ENCODE measurements at places on chromosomes 6 and 20.

DNA sequence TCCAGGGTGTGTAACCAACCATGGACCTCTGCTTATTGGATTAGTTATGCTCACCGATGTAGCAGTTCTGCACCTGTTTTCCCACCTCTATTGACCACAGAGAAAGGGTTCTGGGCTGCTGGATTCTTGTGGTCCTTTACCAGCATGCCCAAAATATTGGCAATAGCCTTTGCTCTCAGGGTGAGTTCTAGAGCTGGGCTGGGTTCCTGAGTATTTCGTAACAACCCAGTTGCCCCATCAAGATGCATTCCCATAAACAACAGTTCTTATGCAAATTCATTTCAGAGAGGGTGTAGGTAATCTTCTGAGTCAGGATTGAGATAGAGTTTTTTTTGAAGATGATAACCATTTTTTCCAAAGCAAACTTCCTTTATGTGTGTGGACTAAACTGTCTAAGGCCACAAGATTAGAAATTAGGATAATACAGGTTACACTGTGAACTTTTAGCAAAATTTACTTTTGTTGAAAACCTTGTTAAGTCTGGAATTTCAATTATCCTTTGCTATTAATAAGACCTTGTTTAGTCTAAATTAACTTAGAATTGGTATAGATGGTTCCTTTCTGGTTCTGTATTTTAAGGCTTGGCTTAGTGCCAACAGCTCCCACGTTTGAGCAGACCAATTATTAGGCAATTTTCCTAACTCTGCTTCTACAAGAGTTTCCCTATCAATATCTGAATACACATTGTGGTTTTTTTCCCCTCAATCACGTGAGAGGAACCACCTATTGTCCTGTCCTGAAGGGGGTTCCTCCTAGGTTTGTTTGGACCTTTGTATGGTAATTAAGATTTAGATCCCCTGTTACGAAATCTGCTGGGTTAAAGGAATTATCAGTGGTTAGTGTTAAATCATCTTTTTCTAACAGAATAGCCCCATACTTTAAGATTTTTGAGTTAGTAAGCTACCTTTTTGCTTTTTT is 46.1 kb downstream of the TBX18 start:
- no peak for DNase-seq

DNA sequence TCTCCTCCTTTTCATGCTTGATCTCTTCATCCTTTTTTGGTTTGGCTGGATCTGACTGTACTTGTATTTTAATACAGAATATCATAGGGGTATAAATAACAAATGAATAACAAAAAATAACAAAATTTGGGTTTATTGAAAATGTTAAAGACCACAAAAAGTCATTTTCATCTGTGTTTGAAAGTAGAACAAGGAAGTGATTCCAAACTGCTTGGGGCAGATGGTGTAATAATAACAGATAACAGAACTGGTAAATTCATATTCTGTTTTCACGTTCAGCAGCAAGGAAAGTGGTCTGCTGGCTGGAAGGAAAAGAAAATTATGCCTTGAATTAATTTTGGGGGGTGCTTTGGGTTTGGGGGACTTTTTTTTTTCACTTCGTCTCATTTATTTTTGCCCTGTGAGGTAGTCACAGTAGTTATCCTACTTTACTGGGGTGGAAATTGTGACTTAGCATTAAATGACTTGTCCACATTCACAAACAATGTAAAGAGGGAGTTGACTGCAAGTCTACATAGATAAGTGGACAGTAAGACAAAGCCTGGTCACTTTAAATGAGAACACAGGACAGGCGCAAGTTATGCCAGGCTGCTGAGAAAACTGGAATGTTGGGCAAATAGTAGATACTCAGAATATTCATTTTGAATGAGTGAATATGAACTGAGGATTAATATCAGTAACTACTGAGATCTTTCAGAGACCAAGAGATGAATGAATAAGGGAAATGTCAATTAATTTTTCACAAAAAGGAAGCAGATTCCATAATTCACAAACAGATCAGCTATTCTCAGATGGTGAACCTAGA is 193.9 kb upstream of the CITED2 start:
- DNase-seq = no peak

- DNase-seq = no peak
Observed at GRCh38 chr6:87755708-87756671, 54.0 kb upstream of the AKIRIN2 start.

DNA sequence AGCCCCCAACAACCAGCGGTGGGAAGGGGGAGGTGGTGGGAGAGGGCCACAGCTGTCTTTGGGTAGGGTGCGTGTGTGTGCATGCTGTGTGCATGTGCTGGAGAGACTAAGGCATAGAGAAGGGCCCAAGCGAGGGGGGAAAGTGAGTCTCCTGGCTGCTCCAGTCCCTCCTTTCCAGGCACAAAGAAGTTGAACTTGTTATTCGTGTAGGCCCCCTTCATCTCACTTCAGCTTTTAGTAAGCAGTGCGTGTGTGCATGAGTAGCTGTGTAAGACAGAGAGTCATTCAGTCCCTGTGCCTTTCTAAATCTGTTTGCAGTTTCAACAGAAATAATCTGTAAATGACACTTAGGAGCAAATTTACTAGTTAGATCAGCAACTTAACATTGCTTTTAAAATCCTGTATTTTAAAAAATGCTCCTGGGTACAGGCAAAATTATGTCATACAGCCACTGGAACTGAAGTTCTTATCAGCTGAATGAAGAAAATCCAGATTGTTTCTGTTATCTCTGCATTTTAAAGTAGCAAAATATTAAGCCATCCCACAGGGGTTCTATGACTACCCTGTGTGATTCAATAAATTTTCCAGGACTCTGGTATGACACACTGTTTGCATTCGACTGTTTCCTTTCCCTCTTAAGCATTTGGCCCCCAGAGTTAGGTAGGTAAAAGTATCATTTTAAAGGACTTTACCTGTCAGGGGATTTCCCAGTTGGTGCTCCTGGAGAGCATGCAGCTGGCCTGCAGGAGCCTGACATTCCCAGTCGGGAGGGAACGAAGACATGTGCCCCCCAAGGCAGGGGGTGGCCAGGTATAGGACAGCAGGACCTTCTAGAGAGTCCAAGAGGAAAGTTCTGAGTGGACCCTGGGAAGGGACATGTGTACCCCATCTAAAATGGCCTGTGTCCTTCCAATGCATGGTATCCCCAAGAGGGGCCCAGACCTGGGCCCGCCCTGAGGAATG is 39.0 kb downstream of the MTRES1 start:
- no peak for DNase-seq

DNA sequence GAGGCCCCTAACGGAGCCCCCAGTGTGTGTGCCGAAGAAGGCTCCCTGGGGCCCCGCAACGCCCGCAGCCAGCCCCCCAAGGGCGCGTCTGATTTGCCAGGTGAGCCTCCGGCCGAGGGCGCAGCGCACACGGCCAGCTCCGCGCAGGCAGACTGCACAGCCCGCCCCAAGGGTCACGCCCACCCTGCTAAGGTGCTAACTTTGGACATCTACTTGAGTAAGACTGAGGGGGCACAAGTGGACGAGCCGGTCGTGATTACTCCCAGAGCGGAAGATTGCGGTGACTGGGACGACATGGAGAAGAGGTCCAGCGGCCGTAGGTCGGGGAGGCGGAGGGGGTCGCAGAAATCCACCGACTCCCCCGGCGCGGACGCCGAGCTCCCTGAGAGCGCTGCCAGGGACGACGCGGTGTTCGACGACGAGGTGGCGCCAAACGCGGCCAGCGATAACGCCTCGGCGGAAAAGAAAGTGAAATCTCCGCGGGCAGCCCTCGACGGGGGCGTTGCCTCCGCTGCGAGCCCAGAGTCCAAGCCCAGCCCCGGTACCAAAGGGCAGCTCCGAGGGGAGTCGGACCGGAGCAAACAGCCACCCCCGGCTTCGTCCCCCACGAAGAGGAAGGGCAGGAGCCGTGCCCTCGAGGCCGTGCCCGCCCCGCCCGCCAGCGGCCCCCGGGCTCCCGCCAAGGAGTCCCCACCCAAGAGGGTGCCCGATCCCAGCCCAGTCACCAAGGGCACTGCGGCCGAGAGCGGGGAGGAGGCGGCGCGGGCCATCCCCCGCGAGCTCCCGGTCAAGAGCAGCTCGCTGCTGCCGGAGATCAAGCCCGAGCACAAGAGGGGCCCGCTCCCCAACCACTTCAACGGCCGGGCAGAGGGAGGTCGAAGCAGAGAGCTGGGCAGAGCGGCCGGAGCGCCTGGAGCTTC is 117.0 kb downstream of the RTN4IP1 start:
- no peak for DNase-seq

GRCh38 chr6:132425176-132425575 is 23.9 kb upstream of the MOXD1 start:
- DNase-seq = no peak

GRCh38 chr6:92864966-92865555 is 554.3 kb downstream of the EPHA7 start:
- DNase-seq = no peak

- peak; percentile 47 for DNase-seq
Observed at GRCh38 chr6:162184465-162184864, 543.1 kb downstream of the PRKN start.

- no peak for DNase-seq
Observed at GRCh38 chr6:145147981-145148749, 587.2 kb downstream of the EPM2A start.

- DNase-seq = no peak
Observed at GRCh38 chr6:223763-224162, 68.5 kb upstream of the DUSP22 start.

DNA sequence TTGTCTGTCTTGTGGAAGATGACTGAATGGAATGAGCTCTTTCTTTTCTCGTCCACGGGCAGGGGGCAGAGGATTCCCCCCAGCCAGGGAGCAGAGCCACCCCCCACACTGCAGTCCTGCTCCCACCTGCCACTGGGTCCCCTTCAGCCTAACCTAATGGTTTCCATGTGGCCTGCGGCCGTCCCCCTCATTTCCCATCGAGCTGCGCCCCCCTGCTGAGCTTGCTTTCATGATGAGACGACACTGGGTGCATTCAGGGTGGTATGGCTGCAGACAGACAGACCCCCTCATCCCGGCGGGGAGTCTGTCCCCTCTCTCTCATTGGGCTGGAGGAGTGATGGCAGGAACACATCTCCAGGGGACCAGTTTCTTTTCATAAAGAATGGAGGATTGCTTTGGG is 140.8 kb downstream of the DTNBP1 start:
- no peak for DNase-seq

DNA sequence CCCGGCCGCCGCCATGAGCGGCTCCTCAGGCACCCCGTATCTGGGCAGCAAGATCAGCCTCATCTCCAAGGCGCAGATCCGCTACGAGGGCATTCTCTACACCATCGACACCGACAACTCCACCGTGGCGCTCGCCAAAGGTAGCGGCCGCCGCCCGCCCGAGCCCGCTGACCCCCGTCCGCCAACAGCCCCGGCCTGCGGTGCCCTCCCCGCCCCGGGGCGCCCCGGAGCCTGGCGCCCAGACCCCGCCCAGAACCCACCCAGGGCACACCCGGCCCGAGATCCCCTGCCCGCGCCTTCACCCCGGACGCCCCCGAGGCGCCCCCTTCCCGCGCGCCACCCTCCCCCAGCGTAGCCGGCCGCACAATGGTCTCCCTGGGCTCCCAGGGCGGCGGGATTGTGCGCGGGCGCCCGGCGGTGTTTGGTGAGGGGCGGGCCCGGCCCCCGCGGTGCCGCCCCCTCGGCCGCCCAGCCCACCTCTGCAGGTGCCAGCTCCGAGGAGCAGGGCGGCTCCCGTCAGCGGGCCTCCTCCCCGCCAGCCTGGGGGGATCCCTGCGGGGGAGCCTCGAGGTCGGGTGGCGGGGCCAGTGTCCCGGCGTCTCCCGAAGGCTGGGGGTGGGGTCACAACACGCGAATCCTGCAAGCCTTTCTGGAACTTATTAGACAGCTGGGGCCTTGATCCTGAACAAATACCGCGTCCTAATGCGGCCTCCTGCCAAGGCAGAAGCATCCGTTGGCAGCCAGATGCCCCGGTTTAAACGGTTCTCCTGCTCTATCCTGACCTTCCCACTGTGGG is 577 bp downstream of the LSM14B start:
- no peak for DNase-seq

DNA sequence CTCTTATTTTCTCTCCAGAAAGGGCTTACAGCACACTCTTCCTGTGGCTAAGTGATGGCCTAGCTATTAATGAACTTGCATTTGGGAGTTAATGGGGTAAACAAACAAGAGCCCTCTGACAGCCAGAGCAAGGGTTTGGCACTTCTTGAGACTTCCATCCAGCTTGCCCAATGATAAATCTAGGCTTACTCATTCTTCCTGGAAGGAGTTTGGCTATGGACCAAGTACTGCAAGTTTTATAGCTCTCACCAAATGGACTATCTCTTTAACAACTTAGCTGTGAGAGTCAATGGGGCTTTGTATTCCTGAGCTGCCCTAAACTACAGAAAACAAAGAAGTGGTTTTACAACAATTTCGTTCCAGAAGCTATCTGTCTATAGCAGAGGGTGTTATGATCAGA is 16.7 kb upstream of the PI3 start:
- DNase-seq = no peak

GRCh38 chr6:37485291-37485702 is 14.4 kb downstream of the CCDC167 start:
- no peak for DNase-seq

DNA sequence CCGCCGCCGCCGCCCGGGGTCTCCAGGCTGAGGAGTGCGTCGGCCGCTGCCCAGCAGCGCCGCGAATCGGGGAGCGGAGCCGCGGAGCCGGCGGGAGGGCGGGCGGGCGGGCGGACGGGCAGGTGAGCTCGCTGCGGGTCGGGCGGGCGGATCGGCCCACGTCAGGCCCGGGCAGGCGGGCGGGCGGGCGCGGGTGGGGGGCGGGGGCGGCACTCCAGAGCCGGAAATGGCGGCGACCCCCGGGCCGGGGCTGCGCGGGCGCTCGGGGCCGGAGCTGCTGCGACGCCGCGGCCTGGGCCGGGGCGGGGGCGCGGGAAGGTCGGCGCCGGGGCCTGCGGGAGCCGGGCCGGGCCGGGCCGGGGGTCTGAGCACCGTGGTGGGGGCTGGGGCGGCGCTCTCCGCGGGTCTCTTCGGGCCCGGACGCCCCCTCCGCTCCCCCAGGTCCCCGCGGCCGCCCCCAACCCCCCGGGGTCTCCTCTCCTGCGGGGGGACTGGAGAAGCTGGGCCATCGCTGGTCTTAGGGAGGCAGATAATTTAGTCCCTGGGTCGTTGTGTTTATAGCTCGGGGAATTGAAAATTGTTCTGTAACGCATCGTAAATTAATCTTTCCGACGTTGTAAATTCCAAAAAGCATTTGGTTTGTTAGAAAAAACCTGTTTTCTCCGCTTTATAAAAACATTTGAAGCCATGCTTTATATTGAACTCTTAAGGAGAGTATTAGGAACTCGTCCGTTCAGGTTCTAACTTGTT is 451 bp downstream of the DNAJC5 start:
- no peak for DNase-seq

DNA sequence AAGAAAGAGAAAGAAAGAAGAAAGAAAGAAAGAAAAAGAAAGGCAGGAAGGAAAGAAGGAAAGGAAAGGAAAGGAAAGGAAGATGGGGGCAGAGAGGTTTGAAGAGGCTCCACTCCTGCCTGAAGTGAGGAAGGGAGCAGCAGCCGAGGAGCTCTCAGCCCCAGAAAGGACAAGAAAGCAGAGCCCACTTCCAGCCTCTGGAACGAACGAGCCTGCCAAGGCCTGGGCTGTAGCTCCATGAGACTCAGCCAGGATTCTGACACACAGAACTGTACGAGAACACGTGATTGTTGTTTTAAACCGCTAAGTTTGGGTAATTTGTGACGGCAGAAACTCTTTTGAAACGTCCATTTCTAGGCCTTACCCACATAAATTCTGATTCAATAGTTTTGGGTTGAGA is 69.5 kb downstream of the TTLL2 start:
- no peak for DNase-seq
